Ureter (tissue), 1 donor: ENCODE measurements at places on chromosomes 2 and 18.

DNA sequence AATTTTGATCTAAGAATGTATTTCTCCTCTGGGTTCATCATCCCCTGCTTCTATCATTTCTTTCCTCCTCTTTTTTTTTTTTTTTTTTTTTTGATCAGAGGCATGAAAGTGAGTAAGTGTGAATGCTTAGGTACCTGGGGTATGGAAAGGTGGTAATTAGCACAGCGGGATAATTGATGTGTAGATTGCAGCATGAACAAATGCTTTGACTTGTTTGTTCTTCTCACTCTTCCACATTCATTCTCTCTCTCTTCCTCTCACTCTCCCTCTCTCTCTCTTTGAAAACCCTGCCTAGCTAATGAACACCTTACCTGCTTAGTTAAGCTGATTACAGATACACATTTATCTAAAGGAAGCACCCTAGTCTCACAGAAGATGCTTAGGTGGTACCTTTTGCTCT, 74.7 kb downstream of the ZEB2 start:
- DNase-seq = no peak

GRCh38 chr2:215554689-215555498, 119.0 kb upstream of the FN1 start:
- no peak for DNase-seq

DNA sequence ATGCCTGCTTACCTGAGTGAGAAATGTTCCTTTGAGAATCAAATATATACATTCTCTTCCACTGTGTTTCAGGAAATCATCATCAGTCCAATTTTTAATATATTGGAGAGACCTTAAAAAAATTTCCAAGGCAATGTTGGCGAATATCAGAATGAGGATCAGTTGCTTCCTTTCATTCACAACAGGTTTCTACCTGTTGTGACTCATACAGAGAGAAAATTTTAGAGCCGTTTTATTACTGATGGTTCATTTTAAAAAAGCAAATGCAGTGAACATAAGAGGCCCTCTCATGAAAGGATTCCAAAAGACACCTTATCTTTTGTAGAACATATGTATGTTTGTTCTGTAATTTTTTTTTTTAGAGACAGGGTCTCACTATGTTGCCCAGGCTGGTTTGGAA, 42.0 kb downstream of the TTC39C start:
- no peak for DNase-seq

- DNase-seq = peak; percentile 57
These were observed 584 bp downstream of the AAK1 start for GRCh38 chr2:69642709-69643601.

- no peak for DNase-seq
These were observed 702 bp downstream of the LMAN1 start for GRCh38 chr18:59358414-59358711.

- no peak for DNase-seq
These were observed 9.3 kb upstream of the TTL start for GRCh38 chr2:112472547-112473263.

DNA sequence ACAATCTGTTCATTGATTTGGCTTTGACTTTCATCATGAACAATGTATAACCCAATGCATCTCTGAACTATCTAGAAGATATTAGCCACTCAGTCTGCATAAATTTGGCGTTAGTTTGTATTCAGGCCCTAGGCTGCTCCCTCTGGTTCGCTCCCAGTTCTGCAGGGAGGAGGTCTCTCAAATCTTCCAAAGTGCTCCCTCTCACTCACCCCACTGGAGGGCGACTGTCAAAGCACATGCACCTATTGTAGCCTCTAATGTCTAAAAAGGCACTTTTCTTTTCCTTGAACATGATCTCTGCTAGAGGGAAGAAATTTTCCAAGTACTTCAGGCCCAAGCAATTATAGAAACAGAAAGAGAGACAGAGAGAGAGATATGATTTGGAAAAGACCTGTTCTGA, 291.5 kb downstream of the TDRD15 start:
- DNase-seq = no peak

GRCh38 chr2:206154197-206154596, 5.0 kb downstream of the NDUFS1 start:
- no peak for DNase-seq

- no peak for DNase-seq
These were observed 267.6 kb downstream of the TFCP2L1 start for GRCh38 chr2:121017396-121017795.

DNA sequence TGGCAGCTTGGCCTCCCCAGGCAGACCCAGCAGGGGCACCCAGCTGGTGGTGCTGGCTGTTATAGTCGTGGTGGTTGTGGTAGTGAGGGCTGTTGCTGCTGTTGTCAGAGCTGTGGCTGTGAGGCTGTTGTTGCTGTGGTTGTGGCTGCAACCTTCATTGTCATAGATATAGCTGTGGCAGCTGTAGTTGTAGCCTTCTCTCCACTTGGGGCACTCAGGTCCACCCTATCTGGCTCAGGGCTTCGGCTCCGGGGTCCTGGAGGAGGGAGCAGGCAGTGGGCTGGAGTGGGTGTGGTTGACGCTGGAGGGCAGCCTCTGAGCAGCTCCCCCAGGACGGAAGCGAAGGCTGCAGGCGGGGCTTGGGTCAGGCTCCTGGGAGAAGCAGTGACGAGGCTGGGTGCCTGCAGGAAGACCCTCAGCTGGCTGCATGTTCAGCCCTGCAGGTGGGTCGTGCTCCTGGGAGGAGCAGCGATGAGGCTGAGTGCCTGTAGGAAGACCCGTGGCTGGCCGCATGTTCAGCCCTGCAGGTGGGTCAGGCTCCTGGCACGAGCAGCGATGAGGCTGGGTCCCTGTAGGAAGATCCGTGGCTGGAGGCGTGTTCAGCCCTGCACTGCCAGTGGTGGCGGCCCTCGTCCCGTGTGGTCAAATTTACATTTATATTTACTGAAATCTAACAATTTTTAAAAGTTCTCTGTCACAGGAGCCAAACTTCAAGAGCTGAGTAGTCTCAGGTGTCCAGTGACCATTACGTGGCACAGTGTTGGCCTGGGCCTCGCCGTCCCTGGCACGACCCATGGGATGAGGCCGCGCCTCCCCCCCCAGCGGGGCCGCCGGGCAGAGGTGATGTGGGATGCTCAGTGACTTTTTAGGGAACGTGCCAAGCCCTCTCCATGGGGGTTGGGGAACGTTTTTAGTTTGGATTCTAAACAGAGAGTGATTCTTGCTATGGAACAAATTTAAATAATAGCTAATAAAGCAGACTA, 79.2 kb upstream of the PXDN start:
- DNase-seq = no peak

DNA sequence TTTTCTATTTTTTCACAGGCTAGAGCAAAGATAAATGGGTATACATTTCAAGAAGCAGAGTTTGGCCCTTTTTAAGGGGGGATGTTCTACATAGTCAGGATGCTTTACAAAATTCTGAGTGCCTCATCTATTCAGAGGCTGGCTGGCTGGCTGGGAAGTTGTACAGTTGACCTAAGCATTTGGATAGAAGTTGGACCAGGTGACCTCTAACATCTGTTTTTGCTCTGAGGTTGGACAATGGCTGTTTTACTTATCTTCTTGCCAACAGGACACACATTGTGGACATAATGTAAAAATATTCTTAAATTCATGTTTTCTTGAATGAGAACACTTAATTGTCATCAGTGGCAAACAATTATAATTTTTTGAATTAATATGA, 205.4 kb downstream of the PTPRM start:
- no peak for DNase-seq
